CMK (cell line): ENCODE measurements at places on chromosomes 7 and 10.

- DNase-seq, result no peak
Measured at GRCh38 chr7:31633467-31633866, 53.5 kb upstream of the PPP1R17 start.

GRCh38 chr7:149209518-149210269, 14.3 kb downstream of the ZNF282 start:
- DNase-seq, result no peak

GRCh38 chr10:85666102-85666501, 700.5 kb downstream of the GRID1 start:
- no peak for DNase-seq

GRCh38 chr7:84801396-84801795, 385.5 kb downstream of the SEMA3D start:
- no peak for DNase-seq

DNA sequence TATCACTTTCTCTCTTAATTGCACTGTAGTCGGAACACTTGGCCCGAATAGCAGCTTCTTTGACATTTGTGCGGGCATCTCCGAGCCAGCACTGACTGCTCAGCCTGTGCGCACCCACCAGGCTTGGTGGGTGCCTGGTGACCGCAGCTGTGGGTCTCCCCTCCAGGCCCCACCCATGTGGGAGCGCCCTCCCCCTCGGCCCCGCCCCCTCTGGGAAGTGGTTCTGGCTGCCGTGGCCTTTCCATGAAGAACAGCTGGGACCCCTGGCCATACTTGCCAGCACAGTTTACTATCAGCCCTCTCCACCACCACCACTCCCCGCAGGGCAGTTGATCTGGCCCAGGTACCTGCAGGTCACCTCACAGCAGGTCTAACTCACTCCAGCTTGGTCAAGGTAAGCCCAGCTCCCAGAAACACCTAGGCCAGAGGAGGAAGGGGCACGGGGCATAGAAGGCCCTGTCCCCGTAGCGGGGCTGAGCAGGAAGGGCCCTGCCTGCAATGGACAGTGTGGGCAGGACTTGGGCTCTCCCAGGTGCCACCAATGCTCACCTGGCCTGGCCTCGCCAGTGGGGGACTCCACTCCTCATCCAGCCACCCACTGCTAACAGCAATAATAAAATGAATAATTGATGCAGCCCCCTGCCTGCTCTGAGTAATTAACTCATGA, 5.8 kb downstream of the RASGEF1A start:
- no peak for DNase-seq

DNA sequence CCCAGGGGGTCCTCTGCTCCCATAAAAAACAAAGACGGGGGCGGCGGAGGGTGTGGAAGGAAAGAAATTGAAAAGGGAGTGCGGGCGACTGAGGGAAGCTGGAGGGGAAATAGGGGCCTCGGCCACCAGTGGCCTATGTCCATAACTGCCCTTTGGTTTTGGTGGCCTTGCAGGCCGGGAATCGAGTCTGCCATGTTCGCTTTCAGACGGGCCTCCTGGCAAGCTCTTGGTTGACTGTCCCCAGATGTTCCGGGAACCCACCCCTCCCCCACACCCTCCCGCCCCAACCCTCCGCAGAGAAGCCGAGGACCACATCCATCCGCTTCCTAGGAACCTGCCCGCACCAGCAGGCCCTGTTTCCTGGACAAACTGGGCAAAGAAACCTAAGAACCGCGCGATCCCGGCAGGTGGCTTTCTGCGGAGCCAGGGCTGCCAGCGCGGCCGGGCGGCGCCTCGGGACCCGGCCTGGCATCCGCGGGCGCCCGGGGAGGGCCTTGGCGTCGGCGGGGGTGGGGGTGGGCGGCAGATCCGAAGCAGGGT, 20.0 kb upstream of the GATA3 start:
- no peak for DNase-seq

DNA sequence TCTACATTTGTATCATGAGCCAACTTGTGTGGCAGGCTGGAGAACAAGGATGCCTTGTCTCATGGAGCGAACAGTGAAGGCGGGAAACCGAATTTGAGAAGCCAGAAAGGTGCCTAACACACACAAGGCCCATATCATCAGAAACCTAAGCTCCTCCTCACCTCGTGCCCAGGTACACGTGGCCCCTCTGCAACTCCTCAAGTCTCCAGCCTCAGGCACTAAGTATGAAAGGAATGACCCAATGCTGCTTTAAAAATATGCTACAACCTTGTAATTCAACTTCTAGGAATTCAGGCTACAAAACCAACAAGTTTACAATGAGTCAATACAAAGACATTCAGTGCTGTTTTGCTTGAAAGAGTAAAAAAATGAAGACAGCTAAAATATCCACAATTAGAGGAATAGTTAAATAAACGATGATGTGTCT, 95.7 kb downstream of the CDK6 start:
- no peak for DNase-seq

GRCh38 chr7:116423499-116423898, 76.0 kb upstream of the CAV2 start:
- DNase-seq, result no peak

DNA sequence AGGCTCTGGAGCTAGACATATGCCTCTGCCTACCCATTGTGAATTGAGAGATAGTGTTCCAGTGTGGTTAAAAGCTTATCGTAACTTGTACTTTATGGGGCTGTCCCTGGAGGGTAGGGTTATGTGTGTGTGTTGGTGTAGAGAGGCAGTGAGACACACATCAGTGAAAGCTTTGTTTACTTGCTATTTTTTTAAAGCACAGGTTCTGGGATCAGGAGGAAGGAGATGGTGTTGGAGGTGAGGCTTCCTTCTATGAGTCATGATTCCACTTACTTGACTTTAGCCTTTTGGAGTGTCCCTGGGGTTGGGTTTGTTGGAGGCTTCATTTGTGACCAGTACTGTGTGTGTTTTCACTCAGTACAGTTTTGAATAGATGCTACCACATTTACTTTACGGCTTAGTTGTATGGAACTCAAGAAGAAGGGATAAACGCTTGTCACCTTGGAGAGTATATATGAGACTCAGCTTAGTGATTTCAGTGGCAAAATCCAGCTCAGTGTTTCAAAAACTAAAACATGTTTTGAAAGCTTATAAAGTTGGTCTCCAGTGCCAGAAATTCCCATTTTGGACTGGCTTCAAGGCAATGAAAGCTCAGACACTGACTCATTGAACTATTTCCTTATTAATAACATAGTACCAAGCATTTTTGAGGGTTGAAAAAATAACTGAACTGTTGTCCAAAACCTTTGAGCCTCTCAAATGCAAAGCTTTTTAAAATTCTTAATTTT, 106.2 kb downstream of the PLXDC2 start:
- no peak for DNase-seq

DNA sequence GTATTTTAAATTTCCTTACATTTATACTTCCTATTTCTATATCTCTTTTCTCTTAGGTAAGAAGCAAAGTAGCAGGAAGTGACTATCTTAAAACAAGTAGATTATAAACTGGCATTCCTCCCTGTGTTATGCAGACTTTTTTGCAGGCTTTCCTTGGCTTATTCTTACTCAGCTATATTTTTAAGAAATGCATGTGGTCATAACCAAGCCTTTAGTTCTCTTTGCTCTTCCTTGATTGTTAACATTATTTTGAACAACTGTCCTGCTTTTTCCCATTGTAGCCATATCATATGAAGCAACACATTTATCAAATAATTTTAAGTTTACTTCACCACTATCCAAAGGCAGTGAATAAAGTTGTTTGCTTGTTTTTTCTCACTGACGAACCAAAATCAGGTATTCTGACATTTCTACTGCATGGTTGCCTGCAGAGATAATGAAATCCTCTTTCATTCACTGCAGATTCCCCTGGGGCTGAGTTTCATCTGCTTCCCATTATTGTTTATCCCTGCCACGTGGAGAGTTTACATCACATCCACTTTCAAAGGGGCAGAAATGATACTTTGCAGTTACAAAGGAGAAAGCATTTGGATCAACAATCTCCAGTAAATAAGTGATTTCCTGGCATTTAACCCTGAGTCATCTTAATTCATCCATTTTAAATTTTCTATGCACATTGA, 389.9 kb upstream of the SEMA3C start:
- no peak for DNase-seq
